ENCODE measurements at places on chromosomes 16 and 17.

DNA sequence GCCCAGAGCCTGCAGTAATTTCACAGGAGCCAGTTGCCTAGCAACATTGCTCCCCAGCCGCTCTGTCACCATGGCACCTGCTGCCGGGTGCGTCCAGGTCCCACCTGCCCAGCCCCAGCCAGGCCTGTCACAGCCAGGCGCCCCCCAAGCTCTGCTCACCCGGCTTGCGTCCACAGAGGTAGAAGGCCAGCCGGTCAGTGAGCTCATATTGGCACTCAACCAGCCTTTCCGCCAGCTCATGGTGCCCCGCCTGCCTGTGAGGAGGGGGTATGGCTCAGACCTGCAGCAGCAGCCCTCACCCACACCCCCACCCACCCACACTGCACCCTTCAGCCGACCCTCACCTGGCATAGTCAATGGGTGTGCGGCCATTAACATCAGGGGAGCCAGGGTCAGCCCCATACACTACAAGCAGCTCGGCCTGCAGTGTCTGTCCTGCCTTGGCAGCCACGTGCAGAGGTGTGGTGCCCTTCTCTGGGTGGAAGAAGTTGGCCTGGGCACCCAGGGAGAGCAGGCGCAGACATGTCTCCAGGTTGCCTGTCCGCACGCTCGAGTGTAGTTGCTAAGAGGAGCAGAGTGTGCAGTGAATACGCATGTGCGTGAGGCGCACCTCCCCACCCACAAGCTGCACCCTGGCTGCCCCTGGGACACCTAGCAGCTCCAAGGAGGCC is 7.7 kb downstream of the GIT1 start:
- DNase-seq = peak; percentile 30

- no peak for DNase-seq
Measured at GRCh38 chr16:56860226-56861020, 4.6 kb upstream of the SLC12A3 start.

DNA sequence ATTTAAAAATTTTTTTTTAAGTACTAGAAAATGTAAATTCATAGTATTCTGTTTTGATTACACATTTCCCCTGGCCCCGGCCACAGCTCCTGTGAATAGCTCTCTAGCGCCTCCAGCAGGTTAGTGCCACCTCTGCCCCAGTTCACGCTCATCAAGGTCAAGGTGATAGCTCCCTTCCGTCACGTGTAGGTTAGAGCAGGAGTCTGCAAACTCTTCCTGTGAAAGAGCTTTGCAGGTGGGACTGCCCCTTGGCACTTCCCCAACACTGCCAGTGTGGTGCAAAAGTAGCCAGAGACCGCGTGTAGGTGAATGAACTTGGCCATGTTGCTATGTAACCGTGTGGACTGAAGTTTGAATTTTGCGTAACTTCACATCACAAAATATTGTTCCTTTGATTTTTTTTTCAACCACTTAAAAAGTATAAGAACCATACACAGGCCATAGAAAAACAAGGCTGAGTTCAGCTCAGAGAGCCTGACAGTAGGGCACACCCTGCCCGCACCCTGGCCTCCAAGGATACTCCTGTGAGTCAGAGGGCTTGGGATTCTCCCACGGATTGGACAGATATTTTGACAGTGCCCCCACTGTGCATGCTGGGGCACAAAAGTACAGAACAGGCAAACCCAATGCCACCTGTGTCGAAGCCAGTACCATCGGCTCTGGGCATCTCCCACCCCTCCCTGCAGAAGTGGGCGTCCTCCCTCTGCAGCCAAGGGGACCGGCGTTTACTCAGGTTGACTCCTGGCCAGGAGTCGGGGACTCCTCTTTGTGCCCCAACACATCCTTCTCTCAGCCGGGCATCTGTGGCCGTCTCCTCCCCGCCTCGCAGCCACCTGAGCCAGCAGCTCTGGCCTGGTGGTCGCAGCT is 92.0 kb upstream of the CHMP6 start:
- DNase-seq = no peak

- peak; percentile 1 for DNase-seq
Measured at GRCh38 chr16:19294156-19294649, 8.7 kb downstream of the CLEC19A start.

DNA sequence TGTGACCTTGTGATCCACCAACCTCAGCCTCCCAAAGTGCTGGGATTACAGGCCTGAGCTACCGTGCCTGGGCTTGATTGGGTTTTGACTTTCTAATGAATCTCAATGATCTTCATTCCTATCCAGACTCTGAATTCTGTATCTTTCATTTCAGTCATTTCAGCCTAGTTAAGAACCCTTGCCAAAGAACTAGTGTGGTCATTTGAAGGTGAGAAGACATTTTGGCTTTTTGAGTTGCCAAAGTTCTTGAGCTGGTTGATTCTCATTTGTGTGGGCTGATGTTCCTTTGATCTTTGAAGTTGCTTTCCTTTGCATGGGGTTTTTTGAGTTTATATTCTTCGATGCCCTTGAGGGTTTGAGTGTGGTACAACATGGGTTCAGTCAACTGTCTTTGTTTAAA is 30.6 kb upstream of the TEKT1 start:
- DNase-seq = no peak

- no peak for DNase-seq
Measured at GRCh38 chr16:70635336-70636016, 10.9 kb upstream of the IL34 start.

DNA sequence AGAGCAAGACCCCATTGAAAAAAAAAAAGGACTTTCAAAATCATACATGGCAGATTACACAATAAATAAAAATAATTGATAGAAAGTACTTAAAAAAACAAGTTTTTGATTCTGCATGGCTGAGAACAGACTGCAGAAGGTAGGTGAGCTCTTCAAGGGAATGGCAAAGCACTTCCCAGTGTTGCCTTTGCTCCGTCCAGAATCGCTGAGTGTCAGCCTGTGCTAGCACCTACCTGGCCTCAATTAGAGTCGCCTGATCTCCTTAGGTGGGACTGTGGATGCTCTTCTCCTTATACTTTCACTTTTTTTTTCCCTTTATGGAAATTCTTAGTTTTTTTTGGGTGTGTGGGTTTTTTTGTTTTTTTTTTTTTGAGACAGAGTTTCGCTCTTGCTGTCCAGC is 6.0 kb upstream of the TMEM220 start:
- DNase-seq = no peak

DNA sequence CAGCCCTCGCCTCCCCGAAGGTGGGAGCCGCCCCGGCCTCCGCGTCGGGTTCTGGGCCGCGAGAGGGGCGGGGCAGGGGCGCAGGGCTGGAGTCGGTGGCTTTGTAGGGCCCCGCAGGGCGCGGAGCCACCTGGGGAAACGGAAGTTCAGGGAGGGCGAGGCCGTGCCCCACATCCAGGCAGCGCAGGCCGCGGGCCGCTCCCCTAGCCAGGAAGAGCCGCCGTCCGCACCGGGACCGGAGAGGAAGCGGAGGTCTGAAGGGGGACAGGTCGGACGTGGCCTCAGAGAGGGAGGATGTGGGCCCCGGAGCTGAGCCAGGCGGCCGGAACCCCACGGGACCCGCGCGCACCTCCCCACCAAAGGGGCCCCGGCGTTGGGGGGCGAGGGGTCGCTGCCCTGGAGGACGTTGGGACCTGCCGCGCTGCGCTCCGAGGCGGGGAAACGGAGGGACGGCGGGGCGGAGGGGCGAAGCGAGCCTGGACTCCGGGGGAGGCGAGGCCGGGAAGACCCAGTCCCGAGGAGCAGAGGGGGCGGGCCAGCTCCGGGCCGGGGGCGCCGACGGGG is 482 bp upstream of the SLC16A3 start:
- DNase-seq = no peak

DNA sequence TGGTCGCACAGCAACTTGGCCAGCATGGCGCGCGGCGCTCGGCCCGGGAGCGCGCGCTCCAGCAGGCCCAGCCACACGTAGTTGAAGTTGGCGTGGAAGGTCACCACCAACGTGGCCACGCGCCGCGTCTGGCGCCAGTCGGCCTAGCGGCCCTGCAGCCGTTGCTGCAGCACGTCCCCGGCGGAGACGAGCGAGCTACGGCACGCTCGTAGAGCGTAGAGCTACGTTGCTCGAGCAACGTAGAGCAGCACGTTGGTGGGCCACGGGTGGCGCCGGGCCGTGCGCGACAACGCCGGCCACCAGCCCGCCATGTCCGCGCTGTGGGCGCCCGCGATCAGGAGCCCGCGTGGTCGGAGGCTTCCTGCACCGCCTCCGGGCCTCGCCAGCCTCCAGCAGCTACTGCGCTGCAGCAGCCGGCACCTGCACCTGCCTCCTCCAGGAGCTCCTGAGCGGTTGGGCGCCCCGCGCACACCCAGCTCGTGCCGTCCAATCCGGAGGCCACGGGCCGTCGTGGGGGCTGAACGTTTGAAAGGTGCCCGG is 13.4 kb upstream of the SULT1A1 start:
- no peak for DNase-seq

GRCh38 chr16:57657228-57657627 is 10.9 kb upstream of the ADGRG3 start:
- DNase-seq = no peak

DNA sequence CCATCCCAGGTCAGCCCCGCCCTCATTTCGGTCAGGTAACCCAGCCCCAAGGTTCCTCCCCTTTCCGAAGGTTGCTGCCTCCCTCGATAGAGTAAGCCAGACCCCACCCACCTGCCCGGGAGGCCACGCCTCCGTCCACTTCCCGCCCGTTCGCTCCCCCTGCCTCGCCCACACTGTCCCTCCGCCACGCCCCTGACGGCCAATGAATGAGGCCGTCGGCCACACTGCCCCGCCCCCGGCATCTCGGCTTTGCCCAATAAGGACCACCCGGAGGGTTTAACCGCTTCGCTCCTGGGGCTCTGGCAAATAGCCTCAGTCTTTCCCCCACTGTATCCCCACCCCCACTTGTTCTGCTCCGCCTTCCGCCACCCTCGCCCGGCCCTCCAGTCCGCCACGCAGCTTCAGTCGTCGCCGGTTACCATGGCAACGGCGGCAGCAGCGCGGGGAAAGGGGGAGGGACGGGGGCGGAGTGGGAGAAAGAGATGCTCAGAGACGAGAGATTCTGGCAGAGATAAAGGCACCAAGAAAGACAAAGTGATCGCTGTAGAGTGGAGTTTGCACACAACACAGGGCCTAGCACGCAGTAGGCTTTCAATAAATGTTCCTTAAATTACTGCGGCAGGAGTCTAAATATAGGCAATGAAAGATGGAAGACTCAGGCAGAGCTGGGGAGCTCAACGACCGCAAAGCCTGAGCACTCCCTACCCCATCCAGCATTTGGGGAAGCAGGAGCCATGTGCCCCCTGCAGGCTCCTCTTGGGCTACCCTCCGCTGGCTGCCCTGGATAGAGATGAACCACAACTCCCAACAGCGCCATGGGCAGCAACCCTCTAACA is 5.1 kb downstream of the DLG4 start:
- DNase-seq = peak; percentile 94

DNA sequence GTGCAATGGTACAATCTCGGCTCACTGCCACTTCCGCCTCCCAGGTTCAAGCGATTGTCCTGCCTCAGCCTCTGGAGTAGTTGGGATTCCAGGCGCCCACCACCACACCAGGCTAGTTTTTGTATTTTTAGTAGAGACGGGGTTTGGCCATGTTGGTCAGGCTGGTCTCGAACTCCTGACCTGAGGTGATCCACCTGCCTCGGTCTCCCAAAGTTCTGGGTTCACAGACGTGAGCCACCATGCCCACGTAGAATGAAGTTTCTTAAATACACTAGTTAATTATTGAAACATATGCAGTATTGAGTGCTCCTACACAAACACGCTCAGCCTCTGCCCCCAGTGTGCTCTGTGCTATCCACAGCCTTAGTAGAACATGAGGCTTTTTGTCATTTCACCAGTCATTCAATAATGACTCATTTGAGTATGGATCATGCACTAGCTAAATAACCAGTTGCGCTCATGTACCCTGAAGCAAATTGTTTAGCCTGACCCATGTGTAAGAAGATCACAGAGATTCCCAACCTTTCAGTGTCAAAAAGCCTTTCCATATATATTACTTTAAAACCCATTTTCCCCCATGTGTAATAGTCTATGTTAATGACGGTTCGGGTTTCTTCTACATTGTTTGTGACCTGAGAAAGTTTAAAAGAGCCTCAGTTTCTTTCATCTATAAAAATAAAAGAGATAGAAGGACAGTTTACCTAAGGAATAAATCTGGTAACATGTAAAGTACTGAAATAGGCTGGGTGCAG is 49.7 kb downstream of the TUBD1 start:
- DNase-seq = no peak

DNA sequence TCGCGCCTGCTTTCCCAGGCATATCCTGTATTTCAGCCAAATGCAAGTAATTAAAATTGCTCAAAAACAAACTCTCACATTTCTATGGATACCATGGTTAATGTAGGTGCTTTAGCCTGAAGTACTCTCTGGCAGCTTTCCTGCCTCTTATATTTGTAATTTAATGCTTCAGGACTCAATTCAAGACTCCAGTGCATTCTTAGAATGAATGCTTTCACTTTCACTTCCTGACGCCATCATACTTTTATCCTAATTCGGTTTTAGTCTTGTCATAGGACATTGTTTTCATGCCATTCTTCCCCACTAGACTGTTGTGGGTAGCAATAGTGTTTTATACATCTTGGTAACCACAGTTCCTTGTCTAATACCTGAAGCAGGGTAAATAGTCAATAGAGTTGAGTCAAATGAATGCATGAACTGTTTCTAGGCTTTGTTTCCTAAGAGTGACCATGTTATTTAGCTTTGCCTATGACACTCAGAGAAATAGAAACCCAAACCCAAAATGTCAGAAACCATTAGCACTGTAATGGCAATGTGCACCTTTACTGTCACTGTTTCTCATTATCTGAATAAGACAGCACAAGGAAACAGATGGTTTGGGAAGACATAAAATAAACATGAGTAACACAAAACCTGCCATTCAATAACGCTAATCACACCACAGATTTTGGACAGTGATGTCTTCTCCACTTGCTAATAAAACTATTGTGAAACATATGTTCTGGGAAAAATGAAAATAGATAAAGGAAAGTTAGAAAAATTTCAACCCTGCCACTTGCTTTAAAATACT is 705.5 kb downstream of the CDH11 start:
- DNase-seq = no peak

GRCh38 chr17:44988044-44988942 is 20.2 kb upstream of the C1QL1 start:
- no peak for DNase-seq

- no peak for DNase-seq
Measured at GRCh38 chr16:87502308-87502969, 9.6 kb upstream of the ZCCHC14 start.

All from NCI-H1436 treated with DMSO at 0.1 percent for 48 hours (cell line).